Mucosa of gallbladder (tissue), 1 donor: ENCODE measurements at places on chromosomes 2 and 18. TPM values are rescaled to one million over a fixed set of nuclear protein-coding genes. Genes with fewer than 3 reads are reported as not detected.

GRCh38 chr2:149613704-149614103 lies 26.1 kb upstream of the MMADHC start:
- no peak for DNase-seq

- no peak for DNase-seq
Observed at GRCh38 chr2:168470320-168471162, 14.5 kb downstream of the CERS6 start.

The GREB1L gene
- 0.40 TPM for total RNA-seq

The RBM44 gene
- total RNA-seq, result 0.55 TPM

The SLC9A2 gene
- total RNA-seq, result 19.9 TPM
